ENCODE measurements at places on chromosomes 5 and 9. TPM values are rescaled to one million over a fixed set of nuclear protein-coding genes. Genes with fewer than 3 reads are reported as not detected.

DNA sequence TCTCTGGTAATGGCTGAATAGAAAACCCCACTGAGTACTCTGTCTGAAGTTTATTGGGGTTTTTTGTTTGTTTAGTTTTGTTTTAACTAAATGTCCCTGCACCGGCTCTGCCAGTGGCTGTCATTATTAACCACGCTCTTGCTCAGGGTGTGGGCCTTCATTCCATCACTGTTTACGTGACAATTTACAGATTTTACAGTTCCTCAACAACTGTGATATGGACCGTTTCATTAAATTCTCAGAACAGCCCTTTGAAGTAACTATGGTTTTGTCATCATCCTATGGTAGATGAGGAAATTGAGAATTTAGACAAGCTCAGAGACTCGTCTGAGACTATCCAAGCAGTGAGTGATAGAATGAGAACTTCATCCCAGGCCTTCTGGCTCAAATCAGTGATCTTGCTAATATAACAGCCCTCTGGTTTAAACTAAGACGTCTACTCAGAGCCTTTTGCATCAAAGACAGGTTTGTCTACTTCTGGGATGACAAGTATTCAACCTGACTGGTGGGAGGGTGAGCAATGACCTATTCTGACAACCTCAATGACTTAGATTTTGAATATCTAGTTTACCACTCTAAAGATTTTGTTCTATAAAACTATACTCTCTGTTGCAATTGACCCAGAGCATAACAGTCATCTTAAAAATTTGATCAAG lies 77.3 kb upstream of the MAP3K1 start:
- DNase-seq: no peak

GRCh38 chr9:22337261-22337660 lies 109.4 kb upstream of the DMRTA1 start:
- no peak for DNase-seq

GRCh38 chr5:151264113-151264512 lies 11.1 kb downstream of the GM2A start:
- no peak for DNase-seq

The TMC1 gene
- polyA plus RNA-seq: 1.3 TPM

The STING1 gene
- polyA plus RNA-seq: 34.1 TPM

DNA sequence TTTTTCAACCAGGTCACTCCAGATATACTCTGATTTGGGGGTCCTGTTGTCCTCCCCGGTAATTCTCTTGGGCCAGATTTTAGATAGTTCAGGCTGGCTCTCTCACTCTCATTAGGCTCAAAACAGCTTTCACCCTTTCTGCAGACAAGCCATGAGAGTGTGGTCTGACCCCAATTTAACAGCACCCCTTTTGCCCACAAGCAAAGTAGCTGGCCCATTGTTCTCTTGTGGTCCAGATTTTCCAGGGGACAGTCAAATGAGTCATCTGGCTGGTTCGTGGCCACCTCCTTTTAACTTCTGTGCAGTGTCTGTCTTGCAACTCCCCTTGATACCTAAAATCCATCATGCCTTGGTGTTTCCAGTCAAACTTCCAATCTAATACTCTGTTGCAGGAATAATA lies 16.5 kb downstream of the BHMT2 start:
- no peak for DNase-seq

DNA sequence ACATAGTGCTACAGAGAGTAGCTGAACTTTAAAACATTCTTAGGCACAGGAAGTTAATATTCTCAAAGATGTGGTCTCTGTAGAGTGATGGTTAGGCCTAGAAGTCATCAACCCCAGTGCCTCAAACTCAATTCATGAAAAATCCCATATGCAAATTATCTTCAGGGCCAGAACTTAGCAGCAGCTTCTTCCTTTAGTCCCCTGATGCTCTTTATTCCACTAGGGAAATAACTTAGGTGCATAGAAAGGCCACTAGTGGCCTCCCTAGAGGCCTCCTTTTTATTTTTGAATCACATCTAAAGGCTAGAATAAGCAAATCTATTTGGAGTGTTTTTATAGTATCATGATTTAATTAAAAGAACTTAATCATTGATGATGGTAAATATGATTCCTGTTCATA lies 88.3 kb downstream of the GIN1 start:
- DNase-seq: no peak

DNA sequence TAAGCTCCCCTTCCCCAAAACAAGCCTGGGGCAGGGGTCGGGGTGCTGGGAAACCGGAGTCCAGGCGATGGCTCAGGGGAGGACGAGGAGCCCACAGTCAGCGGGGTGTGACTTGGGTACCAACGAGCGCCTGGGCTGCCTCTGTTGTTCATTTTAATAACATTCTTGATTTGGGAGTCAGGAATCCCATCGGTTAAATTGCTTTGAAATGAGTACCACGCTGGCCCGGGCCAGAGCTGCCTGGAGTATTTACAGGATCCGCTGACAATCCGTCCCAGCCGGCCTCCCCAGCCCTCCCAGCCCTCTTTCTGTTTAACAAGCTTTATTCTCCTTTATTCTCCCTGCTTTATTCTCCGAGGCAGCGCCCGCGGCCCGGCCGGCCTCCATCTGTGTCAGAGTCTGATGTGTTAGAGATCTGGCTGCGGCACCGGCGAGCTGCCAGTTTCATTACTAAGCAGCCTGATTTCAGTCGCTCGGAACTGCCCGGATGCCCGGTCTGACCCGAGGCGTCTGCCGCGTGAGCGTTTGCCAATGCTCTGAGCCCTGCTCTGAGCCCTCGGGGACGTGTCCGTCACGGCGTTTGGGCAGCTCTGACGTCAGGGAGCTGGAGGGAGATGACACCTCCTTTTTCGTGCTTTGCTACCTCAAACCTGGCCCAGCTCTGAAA lies 16.5 kb upstream of the QRFP start:
- DNase-seq: peak; percentile 76

DNA sequence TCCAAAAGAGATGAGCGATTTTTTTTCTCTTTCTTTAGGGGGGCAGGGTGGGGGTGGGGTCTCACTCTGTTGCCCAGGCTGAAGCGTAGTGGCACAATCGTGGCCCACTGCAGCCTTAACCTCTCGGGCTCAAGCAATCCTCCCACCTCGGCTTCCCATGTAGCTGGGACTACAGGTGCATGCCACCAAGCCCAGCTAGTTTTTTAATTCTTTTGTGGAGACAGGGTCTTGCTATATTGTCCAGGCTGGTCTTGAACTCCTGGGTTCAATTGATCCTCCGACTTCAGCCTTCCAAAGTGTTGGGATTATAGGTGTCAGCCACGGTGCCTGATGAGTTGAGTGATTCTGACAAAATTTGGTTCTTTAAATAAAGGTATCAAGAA lies 127.0 kb downstream of the ARRDC3 start:
- no peak for DNase-seq

GRCh38 chr5:123916345-123917121 lies 404.6 kb downstream of the CSNK1G3 start:
- peak; percentile 83 for DNase-seq

The UBE2B gene
- polyA plus RNA-seq: 122 TPM

GRCh38 chr5:55847837-55848236 lies 3.3 kb upstream of the IL31RA start:
- no peak for DNase-seq

DNA sequence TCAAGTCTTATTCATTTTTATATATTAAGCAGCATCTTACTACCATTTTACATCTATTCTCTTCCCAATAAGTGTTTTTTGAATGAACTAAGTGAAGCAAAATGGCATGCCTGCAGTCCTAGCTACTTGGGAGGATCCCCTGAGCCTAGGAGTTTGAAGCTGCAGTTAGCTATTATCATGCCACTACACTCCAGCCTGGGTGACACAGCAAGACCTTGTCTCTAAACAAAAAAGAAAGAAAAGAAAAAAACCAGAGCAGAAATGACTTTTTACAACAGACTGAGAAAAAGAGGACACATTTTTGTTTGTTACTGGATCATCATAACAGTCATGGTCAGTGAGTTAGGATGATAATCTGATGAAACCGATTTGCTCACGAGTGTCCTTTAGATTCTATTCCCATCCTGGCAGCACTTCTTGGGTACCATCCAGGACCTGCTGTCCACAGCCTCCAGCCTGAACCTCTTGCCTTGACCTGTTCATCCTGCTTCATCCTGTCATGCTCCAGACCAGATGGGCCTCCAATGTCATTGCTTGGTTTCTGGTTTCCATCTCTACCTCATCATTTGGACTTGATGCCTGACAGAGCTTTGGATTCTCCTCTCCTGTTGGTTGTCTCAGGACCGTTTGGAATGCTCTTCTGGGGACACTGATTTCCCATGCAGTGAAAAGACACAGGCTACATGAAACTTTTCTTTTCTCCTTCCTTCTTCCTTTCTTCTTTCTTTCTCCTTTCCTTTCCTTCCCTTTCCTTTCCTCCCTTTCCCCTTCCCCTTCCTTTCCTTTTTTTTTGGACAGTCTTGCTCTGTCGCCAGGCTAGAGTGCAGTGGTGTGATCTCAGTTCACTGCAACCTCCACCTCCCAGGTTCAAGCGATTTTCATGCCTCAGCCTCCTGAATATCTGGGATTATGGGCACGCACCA lies 50.1 kb upstream of the GLRX start:
- no peak for DNase-seq

DNA sequence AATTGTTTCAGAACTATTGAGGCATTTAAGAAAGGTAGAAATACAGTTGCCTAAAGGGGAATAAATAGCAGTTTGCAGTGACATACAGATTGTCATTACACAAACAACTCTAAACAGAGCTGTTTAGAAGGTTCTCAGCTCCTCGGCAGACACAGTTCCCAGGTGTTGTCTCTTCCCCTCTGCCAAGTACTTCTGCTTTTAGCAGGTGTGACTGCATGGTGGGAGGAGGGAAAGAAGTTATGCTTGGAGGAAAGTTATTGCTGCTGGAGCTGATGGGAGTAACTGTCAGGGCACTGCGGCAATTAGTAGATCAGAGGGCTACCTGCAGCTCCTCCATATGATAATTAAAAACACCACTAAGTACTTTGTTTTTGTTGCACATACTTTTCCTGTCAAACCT lies 14.5 kb downstream of the EDIL3 start:
- no peak for DNase-seq

DNA sequence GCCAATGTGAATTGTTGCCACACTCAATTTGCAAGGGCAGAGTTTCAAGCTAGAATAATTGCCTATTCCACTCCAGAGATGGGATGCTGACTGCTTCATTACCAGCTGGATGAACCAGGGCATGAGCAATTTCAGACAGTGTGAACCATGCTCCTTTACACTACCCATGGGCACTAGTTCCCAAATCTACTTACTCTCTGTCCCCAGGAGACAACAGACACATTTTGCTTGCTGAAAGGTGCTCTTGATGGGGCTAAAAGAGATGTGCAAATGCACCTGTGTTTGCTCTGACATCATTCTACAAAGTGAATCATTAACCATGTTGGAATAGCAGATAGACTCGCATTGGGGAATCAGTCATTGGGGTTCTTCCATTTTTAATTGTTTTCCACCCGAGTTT lies 522.3 kb upstream of the NUDT12 start:
- DNase-seq: no peak

The TOMM5 gene
- polyA plus RNA-seq: 112 TPM

- DNase-seq: no peak
Observed at GRCh38 chr9:110619831-110620230, 40.3 kb upstream of the SVEP1 start.

The MZB1 gene
- polyA plus RNA-seq: 0.61 TPM

Data from renal pelvis (tissue), 12 donors.